Activated naive CD4-positive, alpha-beta T cell treated with anti-CD3 and anti-CD28 coated beads, Interleukin-2, amount 10 ng/mL, durations not matched to agents 7 days and 5 days (primary cell): ENCODE measurements at places on chromosomes 16 and 17.

DNA sequence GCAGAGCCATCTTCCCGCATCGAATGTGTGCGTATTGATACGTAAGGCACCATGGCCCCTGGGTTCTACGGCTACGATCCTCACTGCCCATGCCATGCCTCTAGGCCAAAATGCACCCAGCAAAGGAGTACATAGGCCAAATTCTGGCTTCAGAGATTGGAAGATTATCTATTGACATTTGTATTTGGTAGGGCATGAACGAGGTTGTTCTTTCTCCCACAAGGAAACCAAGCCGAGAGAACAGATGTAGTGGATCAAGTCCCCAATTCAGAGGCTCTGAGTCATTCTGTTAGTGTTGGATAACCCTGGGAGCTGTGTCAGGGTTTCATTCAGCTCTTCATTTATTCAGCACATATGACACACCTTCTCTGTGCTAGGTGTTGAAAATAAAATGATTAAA is 36.5 kb downstream of the HOXB1 start:
- no peak overlapping the region for H3K27ac ChIP-seq
- H3K4me1 ChIP-seq, result peaks cover 37% of the 10 kb centered on the region
- peaks cover 74% of the 10 kb centered on the region for H3K27me3 ChIP-seq
- no peaks in the 10 kb centered on the region for H3K36me3 ChIP-seq

DNA sequence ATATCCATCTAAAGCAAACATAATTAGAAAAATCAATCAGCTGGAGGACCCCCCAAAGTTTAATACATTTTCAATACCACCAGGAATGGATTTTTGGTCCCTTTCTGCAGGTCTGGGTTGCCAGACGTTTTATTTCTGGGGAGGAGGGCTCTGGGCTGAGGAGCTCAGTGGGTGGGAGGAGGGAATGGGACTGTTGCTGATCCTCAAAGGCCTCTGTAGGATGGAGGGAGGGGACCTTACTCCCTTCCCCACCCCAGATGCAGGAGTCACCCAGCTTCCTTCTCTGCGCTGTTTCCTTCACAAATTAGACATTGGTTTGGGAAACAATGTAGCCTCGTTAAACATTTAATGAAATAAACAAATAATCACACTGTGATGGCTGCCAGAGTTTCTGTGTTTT is 6.6 kb downstream of the RND2 start:
- peaks cover 25% of the 10 kb centered on the region for H3K27me3 ChIP-seq
- no peaks in the 10 kb centered on the region for H3K36me3 ChIP-seq
- H3K4me3 ChIP-seq, result no peak overlapping the region
- H3K27ac ChIP-seq, result no peak overlapping the region
- no peak for DNase-seq

DNA sequence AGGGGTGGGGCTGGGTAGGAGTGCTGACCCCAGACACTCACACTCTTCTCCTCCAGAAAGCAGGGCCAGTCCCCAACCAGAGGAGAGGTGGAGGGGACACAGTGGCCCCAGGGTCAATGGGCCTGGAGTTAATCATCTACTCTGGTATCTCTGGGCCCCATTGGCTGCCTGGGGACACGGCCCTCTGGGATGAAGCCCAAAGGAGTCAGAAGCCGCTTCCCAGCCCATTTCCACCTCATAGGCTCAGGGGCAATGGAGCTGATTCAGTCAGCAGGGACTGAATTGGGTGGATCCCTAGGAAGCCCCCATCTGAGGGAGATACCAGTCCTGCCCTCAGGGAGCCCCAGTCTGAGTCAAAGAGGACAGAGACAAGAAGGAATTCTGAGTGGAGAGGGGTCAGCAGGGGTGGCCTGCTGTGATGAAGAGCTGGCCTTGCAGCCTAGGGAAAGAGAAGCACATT is 2.9 kb upstream of the NAGS start:
- no peak overlapping the region for H3K27ac ChIP-seq
- peaks cover 2% of the 10 kb centered on the region for H3K36me3 ChIP-seq
- DNase-seq, result no peak

GRCh38 chr17:51666971-51667705 is 406.8 kb downstream of the UTP18 start:
- no peaks in the 10 kb centered on the region for H3K4me1 ChIP-seq
- no peaks in the 10 kb centered on the region for H3K36me3 ChIP-seq
- DNase-seq, result no peak
- no peaks in the 10 kb centered on the region for H3K27me3 ChIP-seq
- H3K27ac ChIP-seq, result peak overlapping the region; percentile 64

GRCh38 chr17:14856176-14856575 is 408.9 kb downstream of the PMP22 start:
- no peak overlapping the region for H3K4me3 ChIP-seq
- no peaks in the 10 kb centered on the region for H3K36me3 ChIP-seq
- DNase-seq, result no peak
- no peaks in the 10 kb centered on the region for H3K27me3 ChIP-seq

DNA sequence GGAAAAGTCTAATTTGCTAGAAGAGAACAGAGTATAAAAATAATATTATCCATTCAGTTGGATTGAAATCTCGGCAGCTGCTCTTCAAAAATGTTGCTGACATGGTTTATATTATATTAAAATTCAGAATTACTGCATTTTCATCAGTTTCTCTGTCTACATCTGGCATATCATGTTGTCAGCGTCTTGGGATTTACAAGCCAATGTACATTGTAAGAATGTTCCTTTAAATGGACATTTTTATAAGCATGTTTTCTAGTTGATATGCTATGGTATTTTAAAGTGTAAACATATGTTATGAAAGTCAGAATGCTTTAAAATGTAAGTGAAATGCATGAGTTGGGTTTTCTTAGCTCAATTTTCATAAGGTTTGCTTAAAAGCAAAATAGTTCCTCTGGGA is 528.1 kb upstream of the CDH8 start:
- H3K27ac ChIP-seq, result no peak overlapping the region
- no peaks in the 10 kb centered on the region for H3K36me3 ChIP-seq
- DNase-seq, result no peak
- H3K27me3 ChIP-seq, result no peaks in the 10 kb centered on the region

DNA sequence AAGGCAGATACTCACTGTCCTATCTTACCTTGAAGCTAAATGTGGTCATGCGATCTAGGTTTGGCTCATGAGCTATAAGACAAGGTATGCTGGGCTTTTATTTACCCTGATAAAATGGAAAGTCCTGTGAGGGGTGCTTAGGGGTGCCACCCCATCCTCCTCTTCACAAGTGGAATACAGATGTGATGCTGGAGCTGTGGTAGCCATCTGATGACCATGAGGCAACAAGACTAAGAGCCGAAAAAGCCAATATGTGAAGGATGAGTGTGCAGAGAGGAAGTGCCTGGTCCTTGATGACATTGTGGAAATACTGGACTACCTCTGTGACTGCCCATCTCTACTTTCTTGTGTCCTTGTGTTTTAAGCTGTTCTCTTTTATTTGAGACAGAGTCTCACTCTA is 58.1 kb upstream of the TMC5 start:
- H3K36me3 ChIP-seq, result no peaks in the 10 kb centered on the region
- H3K4me1 ChIP-seq, result no peaks in the 10 kb centered on the region
- DNase-seq, result no peak
- no peak overlapping the region for H3K27ac ChIP-seq
- H3K4me3 ChIP-seq, result no peak overlapping the region

DNA sequence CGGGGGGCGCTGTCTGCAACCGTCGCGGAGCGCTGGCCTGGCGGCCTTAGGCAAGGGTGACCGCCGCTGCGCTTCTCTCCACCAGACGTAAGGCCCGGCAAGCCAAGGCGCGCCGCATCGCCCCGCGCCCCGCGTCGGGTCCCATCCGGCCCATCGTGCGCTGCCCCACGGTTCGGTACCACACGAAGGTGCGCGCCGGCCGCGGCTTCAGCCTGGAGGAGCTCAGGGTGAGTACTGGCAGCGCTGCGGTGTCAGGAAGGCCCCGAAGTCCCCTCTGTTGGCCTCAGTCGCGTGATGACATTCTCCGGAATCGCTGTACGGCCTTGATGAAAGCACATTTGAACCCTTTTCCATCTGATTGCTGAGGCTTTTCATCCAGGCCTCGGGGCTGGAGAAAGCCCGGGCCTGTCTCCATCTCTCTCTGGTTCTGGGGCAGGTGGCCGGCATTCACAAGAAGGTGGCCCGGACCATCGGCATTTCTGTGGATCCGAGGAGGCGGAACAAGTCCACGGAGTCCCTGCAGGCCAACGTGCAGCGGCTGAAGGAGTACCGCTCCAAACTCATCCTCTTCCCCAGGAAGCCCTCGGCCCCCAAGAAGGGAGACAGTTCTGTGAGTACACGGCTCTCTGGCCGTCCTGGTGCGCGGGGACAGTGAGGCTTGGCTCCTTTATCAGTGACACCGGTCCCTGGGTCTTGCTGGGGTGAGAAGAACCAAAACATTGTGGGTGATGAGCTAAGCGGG is 831 bp downstream of the RPL13 start:
- no peaks in the 10 kb centered on the region for H3K27me3 ChIP-seq
- H3K4me3 ChIP-seq, result peak overlapping the region; percentile 98
- no peak for DNase-seq
- H3K36me3 ChIP-seq, result peaks cover 45% of the 10 kb centered on the region
- peak overlapping the region; percentile 100 for H3K27ac ChIP-seq

GRCh38 chr16:59039066-59039720 is 305.1 kb upstream of the GOT2 start:
- no peaks in the 10 kb centered on the region for H3K4me1 ChIP-seq
- H3K27ac ChIP-seq, result no peak overlapping the region
- H3K36me3 ChIP-seq, result no peaks in the 10 kb centered on the region
- no peak for DNase-seq

DNA sequence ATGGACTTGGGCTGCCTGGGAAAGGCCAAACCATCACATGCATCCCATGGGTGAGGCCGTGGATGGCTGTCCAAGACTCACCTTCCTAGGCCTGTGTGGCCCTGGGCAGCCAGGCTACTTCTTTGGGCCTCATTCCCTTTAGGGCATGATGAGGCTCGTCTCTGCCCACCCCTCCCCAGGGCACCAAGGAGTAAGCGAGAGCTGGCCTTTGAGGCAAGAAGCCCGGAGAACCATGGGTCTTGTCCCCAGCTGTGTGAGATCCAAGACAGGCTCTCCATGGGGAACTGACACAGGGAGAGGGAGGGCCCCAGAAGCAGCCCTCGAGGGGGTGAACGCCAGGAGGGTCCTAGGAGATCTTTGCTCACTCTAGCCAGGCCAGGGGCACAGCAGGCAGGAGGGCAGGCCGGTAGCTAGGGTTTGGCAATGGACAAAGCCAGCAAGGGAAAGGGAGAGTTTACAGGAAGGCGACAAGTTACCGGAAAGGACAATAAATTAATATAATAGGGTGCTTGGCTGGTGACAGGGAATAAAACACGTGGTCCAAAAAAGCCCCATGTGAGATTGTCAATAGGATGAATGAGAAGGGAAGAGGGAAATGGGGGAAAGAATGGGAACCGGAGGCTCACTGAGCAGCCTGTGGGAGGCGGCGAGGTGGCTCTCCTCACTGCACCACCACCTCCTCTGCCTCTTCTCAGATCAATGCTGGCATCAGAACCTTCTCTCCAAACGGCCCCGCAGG is 119.1 kb downstream of the SDK2 start:
- H3K4me1 ChIP-seq, result no peaks in the 10 kb centered on the region
- no peak overlapping the region for H3K4me3 ChIP-seq
- peaks cover 4% of the 10 kb centered on the region for H3K27me3 ChIP-seq

DNA sequence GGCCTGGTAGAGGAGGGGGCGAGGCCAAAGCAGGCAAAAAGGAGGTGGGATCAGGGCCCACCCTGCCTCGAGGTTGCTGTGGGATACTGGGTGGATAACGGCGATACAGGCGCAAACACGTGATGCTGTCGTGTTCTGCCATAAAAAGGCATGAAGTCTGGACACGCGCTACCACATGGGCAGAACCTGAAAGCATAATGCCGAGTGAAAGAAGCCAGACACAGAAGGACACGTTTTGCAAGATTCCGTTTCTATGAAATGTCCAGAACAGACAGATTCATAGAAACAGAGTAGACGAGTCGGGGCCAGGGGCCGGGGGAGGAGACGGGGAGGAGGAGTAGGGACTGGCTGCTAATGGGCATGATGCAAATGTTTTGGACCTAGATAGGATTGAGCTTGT is 43.5 kb downstream of the ZDHHC7 start:
- H3K27ac ChIP-seq, result no peak overlapping the region
- peaks cover 4% of the 10 kb centered on the region for H3K4me1 ChIP-seq
- no peak for DNase-seq
- H3K27me3 ChIP-seq, result peaks cover 38% of the 10 kb centered on the region
- no peaks in the 10 kb centered on the region for H3K36me3 ChIP-seq
- H3K4me3 ChIP-seq, result no peak overlapping the region

GRCh38 chr17:30796016-30796415 is 28.5 kb downstream of the CRLF3 start:
- H3K4me3 ChIP-seq, result no peak overlapping the region
- DNase-seq, result no peak
